Cerebellar nuclear complex (tissue), 1 donor: ENCODE measurements at places on chromosomes 16 and 17.

- DNase-seq = no peak
Measured at GRCh38 chr17:47942096-47942510, 732 bp downstream of the PNPO start.

DNA sequence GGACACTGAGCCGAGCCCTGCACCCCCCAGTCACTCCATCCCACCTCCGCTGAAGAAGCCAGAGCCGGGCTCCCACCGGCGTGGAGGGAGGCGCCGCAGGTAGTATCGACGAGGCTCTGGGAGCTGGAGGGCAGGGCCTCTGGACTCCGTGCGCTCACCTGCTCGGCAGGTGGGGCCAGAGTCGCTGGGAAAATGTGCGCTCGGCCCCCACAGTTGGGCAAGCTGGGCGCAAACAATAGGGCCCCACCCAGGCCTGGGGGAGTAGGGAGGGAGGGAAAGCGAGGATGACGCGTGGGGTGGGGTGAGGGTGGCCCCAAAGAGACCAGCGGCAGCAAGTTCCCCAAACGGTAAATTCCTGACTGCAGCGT is 668 bp downstream of the JUP start:
- no peak for DNase-seq

DNA sequence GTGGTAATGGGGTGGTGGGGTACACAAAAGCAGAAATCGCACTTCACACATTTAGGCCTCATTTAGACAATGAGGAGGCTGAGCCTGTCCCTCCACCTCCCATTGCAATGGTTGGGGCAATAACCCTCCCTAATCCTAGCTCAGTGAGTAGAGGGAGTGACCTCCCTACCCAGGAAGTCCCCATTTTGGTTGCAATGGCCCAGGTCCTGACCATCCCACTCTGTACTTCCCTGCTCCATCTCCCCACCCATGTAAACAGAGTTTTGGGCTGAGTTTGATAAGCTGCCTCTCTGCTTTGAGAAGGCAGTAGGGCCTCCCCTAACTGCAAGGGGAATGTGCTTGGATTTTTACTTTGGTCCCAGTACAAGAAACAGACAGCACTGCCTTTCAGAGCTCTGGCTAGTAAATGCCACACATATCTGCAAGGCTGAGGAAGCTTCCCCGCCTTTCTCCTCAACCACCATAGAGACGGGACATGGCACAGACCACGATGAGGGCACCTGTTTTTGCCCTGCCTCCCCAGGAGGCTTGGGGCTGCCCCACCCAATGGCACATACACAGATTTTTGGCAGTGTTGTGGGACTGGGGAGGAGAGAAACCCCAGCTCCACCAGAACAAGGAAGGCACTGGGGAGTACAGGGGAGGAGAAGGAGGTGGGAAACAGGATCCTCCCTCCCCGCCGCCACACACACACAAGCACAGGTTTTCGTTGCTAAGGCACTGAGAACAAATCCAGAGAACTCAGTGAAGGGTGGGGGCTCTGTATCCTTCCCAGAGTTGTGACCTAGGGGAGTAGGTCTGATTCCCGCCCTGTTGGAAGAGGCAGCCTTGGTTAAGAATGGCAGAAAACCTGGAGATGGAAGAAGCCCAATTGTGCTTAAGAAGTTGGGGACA is 7.3 kb downstream of the VAT1 start:
- no peak for DNase-seq

DNA sequence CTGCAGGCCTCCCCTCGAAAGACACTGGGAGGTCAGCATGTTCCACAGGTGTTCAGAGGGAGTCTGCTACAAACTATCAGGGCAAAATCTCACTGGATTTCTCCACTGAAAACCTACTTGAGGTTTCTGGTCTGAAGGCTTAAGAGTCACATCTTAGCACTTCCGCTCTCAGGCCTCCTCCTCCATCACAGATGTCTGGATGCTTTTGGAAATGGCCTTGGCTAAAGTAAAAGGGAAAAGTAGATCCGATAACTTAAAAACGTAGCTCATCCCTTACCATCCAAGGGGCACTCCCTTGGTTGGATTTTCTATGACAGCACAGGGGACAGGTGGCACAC is 14.4 kb downstream of the GINS2 start:
- DNase-seq = no peak

DNA sequence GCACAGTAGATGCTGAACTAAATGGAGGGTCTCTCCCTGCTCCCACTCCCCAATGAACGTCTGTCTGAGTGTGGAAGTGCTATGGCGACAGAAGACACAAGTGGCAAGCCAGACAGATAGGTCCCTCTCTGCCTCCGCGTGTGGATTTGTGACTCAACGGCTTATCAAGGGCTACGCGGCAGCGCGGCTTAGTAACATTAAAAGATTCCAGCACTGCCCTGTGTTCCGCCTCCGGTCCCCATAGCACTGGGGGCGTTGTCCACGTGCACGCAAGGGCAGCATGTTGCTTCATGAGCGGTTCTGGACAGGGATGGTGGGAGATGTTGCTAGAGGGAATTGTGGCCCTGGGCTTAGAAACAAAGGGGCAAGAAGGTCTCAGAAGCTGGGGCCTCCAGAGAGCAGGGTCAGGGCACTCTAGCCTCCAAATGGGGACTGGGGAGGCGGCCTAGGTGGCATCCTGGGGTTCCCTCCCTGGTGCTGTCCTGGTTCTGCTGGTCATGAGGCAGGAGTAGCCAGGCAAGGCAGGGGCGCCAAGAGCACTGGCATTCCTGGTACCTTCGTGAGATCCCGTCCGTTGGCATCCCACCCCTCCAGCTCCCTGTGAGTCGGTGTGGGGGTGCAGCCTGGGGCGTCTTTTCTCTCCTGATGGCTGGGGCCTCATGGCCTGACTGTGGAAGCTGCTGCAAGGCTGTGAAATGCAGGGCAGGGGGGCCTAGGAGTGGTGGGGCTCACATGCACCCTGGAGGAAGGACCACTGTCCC is 9.1 kb downstream of the CRHR1 start:
- DNase-seq = no peak

- no peak for DNase-seq
Measured at GRCh38 chr17:2082003-2082781, 27.3 kb downstream of the HIC1 start.

DNA sequence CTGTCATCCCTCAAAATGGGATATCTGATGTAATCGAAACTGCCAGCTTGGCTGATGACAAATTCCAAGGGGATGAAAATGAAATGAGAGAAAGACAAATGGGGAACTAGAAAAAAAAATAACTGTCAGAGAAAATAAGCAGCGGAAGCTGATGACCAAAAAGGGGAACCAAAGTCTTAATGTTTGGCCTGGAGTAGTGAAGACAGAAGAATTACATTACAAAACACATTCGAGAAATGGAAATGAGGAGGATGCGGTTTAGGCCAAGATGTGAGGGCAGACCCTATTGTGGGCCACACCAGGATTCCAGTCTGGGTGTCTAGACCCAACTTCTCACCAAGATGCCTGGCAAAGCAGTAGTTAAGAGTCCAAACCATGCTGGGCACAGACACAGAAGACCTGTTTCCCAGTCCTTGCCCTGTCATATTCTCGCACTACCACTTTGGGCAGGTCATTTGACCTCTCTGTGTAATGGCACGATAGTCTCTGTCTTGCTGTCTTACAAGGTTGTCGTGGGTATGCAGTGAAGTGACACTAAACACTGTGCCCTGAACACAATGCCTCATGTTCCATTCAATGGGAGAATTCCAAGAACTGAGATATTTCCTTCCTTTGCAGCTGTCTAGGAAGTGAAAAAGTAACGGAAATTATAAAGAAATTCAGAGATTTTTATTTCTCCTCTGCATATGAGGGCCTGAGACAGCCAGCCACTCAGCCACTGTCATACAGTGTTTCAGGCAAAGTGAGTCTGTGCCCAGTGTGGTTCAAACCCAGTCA is 12.3 kb upstream of the CCL2 start:
- DNase-seq = no peak

DNA sequence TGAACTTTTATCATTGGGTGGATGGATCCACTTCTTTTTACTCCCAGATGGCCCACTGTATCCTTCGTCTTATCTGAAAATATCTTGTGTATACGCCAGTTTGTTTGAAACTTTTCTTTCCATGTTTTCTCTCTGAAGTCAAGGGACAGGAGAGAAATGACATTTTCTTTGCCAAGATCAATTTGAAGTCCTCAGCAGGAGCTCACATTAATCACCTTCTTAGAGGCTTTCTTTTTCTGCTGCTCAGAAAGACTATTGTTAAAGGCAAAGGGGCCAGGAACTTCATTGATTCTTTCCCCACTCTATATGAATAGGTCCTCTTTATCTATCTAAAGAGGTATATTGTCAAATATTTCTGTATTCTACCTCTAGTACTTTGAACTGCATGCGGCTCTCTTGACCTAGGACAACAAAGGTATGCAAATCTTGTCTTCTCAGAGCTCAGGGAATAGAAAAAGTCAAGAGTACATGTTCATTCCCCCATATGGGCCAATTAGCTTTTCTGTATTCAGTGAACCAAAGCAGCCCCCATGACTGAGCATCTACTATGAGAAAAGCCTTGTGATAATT is 583.3 kb downstream of the HS3ST4 start:
- DNase-seq = no peak

- no peak for DNase-seq
Measured at GRCh38 chr16:77744141-77744540, 21.8 kb downstream of the NUDT7 start.

- DNase-seq = no peak
Measured at GRCh38 chr17:50185631-50186471, 15.6 kb downstream of the COL1A1 start.

- DNase-seq = no peak
Measured at GRCh38 chr16:47013910-47014309, 40.4 kb upstream of the DNAJA2 start.

DNA sequence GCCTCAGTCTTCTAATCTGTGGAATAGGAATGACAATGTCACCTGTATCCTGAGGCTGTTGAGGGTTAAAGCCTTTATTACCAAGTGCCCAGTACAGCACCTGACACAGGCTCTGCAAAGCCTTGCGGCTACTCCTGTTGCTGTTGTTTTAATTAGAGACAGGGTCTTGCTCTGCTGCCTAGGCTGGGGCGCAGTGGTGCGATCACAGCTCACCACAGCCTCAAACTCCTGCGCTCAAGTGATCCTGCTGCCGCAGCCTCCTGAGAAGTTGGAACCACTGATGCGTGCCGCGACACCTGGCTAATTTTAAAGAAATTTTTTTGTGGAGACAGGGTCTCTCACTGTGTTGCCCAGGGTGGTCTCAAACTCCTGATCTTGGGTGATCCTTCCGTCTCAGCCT is 5.4 kb downstream of the GSE1 start:
- DNase-seq = no peak

DNA sequence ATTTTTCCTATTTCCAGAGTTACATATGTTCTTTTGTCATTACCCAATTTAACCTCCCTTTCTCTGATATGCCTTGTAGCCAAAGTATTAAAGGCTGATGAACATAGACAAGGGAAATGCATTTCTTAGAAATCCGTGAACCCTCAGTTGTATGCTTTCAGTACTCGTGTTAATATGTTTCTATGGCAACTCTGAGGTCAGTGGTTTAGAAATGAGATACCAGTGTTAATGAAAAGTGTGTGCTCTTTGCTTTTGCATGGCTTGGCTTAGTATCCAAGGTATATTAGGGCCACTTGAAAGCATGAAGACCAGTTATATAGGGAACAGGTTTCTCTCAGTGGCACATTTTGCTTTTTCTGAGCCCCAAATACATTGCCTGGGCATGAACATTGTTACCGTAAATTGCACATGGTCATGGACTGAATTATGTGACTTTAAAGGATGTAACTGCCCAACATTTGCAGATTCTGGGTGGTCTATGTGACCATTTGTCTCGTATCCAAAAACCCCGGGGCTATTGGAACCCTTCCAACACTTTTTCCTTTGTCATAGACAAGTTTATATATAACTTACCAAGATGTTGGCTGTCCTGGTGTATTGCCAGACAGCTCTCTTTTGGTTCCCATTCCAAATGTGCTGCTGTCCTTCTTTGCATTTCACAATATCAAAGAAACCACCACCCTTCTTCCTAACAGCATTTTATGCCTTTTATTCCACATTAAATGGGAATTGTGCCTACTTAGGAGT is 17.5 kb downstream of the ABHD15 start:
- no peak for DNase-seq

DNA sequence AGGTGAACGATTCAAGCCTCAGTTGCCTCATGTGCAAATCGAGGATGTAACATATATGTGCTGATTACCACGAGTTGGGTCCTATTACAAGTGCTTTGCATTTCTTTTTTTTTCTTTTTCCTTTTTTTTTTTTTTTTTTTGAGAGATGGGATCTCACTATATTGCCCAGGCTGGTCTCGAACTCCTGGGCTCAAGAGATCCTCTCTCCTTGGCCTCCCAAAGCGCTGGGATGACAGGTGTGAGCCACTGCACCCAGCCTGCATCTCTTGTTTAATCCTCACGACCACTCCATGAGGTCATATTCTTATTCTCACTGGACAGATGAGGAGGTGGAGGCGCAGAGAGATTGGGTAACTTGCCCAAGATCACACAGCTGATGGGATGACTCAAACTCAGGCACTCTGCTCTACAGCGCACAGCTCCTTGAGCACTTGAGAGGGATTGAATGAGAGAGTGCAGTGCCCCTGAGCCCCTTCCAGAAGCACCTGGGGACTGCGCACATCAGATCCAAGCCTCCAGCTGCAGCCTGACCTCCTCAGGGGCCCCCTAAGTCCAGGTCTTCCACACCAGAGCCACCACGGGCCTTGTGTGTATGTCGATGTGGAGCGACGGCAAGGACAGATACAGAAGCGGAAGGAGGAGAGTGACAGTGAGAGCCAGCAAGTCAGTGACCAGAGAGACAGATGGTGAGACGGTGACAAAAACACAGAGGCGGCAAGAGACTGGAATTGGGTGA is 4.9 kb downstream of the STX1B start:
- no peak for DNase-seq

- DNase-seq = no peak
Measured at GRCh38 chr16:23403547-23403946, 49.4 kb downstream of the COG7 start.

DNA sequence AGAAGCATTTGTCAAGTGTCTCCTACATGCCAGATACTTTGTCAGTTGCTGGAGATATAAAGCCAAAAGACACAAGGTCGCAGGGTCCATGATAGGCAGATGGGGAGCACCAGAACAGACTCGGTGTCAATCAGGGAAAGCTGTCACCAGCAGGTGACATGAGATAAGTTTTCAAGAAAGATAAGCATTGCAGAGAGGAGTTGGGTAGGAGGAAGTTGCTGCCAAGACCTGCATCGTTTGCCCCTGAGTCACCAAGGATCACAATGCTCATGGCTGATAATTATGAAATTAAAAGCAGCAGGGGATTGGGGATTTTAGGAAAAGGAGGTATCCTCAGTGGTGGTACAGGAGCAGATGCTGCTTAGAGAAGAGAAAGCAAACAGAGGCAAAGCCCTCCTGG is 551.1 kb upstream of the CDH11 start:
- DNase-seq = no peak

- no peak for DNase-seq
Measured at GRCh38 chr16:59905606-59906005, 1171.5 kb upstream of the GOT2 start.

- no peak for DNase-seq
Measured at GRCh38 chr17:61289408-61290385, 109.9 kb upstream of the TBX2 start.

- DNase-seq = no peak
Measured at GRCh38 chr17:4584101-4584916, at the start of gene SMTNL2. TSS of gene SMTNL2 (plus strand) at chr17:4584529. CDS start at chr17:4584606, 77 bp downstream.
